ENCODE measurements at places on chromosomes 5 and 9.

GRCh38 chr5:181235689-181236366, 7.9 kb downstream of the RACK1 start:
- no peak for DNase-seq

DNA sequence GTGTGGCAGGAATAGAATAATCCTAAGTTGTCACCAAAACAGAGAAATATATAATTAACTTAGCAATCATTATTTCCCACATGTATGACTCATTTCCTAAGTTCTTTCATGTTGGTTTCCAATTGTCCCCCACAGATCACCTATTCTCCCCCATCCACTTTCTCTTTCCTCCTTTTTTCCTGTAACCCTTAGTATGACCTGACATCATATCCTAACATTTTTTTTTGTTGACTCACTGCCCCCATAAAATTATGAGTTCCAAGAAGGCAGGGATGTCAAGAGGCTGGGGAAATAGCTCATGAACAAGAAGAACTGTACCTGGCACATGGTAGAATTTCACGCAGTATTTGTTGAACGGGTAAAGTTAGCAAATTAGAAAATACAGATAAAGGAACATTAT, 186.7 kb downstream of the DCP2 start:
- no peak for DNase-seq

GRCh38 chr5:113514289-113514635, 768 bp downstream of the YTHDC2 start:
- no peak for DNase-seq

GRCh38 chr9:116632990-116633838, 53.9 kb upstream of the TRIM32 start:
- DNase-seq: no peak

DNA sequence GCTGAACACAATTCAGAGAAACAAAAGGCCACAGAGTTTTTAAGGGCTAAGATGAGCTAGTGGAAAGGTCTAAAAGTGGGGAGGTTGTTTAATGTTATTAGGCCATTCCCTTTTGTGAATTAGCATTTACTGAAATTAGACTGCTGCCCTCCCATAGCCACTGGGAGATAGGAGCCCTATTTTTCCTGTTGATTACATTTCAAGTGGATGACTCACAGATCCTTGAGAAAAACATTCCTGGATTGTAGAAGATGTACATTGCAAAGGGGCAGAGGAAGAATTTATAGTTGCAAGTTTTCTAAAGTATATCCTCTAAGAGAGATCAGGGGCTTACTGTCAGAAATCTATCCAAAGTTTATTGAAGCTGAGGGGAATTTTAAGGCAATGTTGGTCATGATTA, 367.1 kb upstream of the IZUMO3 start:
- DNase-seq: no peak

DNA sequence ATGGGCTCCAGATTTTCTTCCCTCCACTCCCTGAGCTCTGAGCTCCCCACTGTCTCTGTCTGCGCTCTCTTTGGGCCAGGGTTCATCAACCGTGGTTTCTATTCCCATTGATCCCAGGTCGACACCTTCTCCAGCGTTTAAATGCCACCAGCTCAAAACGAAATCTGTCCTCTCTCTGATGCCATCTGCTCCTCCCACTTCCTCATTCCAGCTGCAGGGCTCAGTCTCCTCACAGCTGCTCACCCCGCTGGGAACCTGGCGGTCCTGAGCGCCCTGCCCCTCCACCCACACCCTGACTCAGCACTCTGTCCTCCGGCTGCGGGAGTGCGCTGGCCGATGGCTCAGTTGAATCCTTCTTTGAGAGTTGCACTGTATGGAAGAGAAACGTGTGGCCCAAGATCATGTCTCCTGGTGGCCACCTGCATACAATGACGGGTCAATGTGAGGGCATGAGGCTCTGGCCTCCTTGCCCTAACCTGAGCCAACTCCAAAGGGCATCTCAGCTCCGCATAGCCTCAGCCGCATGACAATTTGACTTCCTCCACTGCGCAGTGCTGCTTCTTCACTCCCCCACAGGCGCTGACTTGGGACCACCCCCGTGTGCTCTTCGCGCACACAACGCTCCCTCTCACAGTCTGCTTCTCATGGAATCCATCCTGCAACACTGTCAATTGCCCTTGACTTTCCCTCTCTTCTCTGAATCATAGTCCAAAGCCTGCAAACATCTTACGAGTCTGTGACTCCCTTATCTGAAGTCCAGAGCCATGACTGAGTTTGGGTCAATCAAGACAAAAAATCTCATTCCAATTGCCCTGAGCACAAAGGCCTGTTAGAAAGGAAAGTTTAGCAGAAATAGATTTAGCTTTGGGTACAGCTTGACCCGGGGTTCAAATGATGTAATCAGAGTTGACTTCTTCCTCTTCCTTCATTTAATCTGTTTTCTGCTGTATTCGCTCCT, 82.4 kb downstream of the PTCH1 start:
- no peak for DNase-seq

- no peak for DNase-seq
These were observed 2.1 kb downstream of the ADAMTS2 start for GRCh38 chr5:179343021-179343718.

DNA sequence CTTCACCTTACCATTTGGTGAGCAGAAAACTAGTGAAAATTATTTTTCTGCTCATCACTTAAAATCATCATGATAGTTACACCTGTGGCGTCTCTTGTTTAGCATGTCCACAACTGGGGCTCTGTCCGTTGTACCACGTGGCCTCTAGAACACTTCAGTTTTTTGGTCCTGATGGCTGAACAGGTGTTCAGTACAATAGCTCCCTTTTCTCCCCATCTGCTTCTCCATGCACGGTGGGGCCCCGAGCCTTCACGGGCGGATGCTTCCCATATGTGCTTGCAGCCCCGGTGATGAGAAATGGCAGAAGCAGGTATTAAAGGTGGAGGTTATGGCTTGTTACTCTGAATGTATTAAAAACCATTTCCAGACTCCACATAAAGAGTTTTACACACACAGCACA, 304.1 kb downstream of the CWC27 start:
- DNase-seq: peak; percentile 3

DNA sequence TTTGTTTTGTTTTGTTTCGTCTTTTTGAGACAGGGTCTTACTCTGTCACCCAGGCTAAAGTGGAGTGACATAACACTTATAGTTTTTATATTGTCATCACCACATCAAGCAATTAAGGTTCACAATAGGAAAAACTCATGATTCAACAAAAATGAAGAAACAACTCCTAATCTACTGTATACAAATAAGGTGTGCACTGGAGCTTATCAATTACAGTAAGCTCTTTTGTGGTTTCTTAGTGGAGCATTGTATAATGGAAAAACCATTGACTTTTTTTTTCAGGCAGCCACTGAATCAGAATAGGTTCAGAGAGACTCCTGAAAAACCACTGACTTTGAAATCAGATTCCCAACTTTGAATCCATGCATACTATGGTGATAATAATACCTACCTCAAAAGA, 10.8 kb upstream of the PLIN2 start:
- no peak for DNase-seq

DNA sequence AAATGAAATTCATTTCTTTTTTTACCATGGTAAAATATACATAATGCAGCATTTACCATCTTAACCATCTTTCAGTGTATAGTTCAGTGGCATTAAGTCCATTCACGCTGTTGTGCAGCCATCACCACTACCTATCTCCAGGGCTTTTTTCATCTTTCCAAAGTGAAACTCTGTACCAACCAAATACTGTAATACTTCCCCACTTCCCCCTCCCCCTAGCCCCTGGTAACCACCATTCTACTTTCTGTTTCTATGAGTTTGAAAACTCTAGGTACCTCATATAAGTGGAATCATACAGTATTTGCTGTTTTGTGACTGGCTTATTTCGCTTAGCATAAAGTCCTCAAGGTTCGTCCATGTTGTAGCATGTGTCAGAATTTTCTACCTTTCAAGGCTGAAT, 23.4 kb downstream of the SPAAR start:
- DNase-seq: no peak

DNA sequence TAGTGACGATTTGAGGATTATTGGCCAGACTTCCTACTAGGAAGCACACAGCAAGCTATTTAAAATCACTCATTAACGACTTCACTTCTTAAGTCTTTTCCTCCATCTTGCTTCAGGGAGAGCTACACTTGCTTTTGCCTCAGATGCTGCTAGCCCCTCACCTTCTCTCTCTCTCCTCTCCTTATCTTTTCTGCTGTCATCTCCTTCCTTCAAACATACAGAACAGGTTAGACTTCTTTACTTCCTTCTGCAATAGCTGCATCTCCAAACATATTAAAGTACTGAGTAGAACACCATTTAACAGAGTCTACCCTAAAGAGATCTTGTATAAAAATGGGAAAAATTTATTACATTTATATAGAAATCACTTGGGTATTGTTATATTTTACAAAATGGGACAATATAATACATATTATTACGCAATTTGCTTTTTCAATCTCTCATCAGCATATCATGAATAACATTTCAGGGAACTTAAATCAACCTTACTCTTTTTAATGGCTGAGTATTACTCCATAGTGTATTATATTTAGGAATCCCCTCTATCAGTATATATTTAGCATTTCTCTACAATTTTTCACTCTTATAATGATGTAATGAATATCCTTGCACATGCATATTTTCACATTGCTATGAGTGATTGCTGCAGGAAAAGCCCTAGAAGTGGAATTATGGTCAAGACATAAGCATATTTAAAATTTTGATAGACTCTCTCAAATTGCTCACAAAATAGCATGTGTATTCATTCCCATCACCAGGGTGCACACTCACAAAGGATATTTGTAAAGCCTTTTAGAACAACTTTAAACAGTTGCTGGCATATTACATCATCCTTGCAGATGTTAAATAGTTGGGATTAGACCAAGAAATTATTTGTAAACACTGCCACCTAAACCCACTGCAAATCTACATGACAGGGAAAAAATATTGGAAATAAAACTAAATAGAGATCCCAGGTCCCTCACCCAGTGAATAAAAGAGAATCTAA, 164.5 kb upstream of the NFIB start:
- DNase-seq: no peak

GRCh38 chr5:37701868-37702267, 138.0 kb downstream of the GDNF start:
- DNase-seq: no peak

All from NCI-H510A treated with DMSO at 0.1 percent for 48 hours (cell line).